ENCODE measurements at places on chromosomes 16 and 17. TPM values are rescaled to one million over a fixed set of nuclear protein-coding genes. Genes with fewer than 3 reads are reported as not detected.

DNA sequence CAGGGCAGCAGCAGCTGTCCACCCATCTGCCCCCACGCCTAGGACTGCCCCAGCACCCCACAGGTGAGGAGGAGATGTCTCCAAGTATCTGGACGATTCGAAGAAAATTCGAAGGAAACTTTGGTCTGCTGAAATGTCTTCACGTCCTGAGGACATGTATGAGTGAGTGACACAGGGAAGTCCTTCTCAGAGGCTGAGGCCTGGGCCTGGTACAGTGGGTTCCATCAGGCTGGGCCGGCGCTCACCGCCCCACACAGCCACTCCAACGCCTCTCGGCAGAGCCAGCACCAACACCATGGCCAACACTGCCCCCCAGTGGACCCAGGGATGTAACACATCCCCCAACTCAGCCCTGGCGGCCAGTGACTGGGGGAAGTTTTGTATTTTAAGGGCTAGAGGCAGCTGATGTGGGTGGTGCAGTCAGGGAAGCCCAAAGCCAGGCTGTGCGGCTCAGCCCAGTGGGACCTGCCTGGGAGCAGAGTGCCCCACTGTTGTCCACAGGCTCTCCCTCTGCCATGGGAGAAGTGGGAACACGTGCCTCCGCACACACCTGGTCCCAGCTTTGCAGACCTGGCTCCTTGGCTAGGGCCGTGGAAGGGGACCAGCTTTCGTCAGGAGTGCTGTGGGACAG lies 55.8 kb upstream of the FASN start:
- peak; percentile 50 for DNase-seq

DNA sequence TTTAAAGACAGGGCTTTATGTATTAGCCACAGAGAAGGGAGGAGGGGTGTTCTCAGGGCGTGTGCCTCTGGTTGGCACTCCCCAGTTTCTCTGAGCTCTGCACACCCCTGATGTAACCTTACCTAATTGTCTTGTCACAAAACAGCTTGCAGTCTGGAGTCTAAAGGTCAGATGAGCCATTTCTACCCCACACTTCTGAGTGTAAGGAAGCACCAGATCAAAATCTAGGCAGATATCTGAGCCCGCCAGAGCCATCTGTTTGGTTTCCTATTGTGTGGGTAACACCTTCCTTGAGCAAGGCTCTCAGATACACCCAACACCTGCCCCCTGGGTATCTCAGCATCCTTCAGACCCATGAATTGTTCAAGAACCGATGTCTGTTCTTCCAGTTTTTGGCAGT lies 15.5 kb downstream of the CDH1 start:
- no peak for DNase-seq

- DNase-seq, result no peak
Observed at GRCh38 chr16:1706386-1707192, 594 bp downstream of the MAPK8IP3 start.

DNA sequence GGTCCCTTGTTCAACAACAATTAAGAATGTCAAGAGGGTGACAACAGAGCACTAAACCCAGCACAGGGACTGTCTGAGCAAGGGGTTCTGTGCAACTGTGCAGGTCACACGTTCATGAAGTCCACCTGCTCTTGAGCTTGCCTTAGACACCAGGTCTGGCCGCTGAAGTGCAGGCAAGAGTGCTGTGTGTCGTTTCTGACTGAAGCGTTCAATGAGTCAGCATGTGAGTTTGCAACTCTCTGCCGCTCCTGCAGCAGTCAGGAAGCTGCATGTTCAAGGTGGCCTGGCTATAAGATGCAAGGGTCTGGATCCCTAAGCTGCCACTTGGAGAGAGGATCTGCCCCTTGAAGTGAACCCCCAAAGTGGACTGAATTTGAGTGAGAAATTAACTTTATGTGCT lies 332.7 kb upstream of the HSBP1 start:
- no peak for DNase-seq

DNA sequence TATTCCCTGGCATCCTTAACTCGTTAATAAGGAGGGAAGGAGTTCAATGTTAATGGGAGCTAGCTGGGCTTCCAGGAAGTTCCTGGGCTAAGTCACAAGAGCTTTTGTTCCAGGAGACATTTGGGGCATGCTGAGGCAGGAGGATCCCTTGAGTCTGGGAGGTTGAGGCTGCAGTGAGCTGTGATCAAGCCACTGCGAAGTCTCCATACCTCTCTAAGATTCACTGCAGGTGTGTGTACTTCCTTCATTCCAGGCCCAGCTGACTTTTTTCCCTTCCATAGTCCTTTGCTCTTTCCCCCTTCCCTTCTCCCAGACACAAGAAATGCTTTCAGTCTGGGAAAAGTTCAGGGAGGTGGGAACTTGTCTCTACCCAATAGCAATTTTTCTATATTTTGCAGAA lies 489.8 kb downstream of the NPIPA7 start:
- DNase-seq, result no peak

- DNase-seq, result no peak
Observed at GRCh38 chr16:82400046-82400445, 226.7 kb upstream of the CDH13 start.

DNA sequence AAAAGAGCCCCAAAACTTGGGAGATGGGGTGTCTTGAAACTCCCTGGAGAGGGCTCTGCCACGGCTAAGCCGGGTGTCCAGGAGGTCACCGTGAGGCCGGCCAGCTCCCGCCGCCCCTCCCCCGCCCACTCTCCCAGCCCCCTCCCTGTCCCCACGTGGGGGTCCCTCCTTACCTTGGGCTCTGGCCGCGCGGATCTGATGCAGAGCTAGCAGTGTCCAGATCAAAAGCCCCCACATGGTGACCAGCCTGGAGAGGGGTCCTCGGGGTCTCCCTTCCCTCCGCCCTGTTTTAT lies 447 bp downstream of the SDK2 start:
- DNase-seq, result no peak

DNA sequence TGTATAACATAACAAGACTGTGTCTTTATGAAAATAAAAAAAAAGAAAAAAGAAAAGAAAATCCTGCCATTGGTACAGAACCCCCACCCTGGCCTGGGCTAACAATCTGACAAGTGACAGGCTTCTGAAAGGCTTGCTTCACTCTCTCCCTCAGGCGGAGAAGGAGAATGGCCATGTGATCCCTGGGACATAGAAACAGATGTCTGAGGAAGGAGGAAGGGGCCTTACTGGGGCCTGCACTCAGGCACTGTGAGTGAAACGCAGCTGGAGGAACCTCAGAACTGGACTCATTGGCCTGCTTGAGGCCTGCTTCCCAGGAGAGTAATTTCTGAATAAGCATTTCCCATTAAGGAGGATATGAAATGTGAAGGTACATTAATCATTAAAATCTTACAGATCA lies 17.5 kb downstream of the MAP3K14 start:
- DNase-seq, result no peak

DNA sequence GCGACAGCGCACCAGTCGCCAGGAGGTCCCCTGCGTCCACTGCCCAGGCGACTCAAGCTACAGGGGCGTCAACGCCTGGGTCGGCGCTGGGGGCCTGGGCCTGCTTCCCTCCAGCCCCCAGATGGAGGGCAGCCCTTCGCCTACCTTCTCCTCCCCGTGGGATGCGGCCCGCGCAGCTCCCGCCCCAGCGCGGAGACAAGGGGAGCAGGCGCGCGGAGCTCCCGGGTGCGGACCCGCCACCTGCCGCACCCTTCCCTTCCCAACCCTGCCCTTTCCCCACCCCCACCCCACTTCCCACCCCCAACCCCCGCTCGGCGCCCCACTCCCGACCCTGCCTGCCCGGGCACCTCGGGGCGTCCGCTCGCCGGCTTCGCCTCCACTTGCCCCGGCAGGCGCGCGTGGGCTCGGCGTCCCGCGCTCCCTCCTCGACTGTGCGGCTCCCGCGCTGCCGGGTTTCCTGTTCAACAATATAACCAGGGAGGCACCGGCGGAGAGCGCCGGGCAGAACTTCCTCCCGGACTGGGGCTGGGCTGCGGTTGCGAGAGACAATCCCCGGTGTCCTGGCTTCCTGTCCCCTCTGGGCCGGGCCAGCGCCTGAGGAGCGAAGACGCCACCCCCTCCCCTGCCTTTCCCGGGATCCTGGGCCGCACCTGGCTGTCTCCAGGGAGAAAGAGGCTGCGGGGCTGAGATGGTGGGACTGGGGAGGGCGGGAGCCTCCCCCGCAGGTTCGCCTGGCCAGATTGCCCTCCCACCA lies at the start of gene ARHGAP27:
Gene ARHGAP27 (minus strand): TSS at position 466 of the 754 bp plus-strand sequence. CDS start 2,591 bp downstream, outside the sequence.
- no peak for DNase-seq

- DNase-seq, result no peak
Observed at GRCh38 chr16:86685076-86685475, 106.7 kb downstream of the FOXL1 start.

GRCh38 chr17:82016875-82017459 lies 5.7 kb downstream of the CENPX start:
- DNase-seq, result no peak

DNA sequence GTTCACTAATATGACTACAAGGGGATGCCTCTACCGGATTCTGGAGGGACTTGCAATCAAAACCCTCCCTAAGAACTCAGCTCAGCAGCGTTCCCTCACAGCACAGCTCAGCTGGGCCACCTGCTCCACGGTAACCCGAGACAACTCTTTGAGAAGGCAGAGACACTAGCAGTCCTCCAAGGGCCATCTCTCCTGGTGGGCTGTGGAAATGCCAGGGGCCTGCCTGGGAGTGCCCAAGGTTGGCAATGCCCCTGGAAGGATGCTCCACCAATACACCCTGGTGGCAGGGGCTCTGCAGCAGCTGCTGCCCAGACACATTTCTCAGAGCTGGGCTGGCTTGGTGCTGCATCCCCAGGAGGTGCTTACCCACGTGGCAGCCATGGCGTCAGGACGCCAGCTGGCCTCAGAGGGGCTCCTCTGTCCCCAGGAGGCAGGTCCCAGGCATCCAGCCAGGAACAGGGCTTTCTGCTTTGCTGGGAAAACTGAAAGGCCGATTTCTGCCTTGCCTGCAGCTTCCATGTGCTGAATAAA lies 16.5 kb downstream of the CDIP1 start:
- DNase-seq, result no peak

GRCh38 chr17:76395980-76396379 lies 11.6 kb downstream of the SPHK1 start:
- no peak for DNase-seq

GRCh38 chr17:15744074-15744676 lies 12.1 kb downstream of the TBC1D26 start:
- no peak for DNase-seq

DNA sequence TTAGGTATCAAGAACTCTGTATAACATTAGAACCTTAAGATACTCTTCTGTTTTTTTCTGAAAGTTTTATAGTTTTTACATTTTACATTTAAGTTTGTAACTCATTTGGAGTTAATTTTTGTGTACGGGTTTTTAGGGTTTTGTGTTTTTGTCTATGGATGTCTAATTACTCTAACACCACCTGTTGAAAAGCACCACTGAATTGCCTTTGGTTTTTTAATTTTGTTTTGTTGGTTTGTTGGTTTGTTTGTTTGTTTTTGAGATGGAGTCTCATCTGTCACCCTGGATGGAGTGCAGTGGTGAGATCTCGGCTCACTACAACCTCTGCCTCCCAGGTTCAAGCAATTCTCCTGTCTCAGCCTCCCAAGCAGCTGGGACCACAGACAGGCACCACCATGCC lies 29.8 kb upstream of the ZNF629 start:
- DNase-seq, result no peak

- DNase-seq, result no peak
Observed at GRCh38 chr16:50440531-50440930, 71.7 kb upstream of the BRD7 start.

- DNase-seq, result peak; percentile 63
Observed at GRCh38 chr16:12120217-12120981, 143.9 kb downstream of the SNX29 start.

- DNase-seq, result no peak
Observed at GRCh38 chr17:31559584-31560501, 168.4 kb downstream of the RAB11FIP4 start.

GRCh38 chr16:80080287-80080851 lies 460.4 kb upstream of the DYNLRB2 start:
- no peak for DNase-seq

DNA sequence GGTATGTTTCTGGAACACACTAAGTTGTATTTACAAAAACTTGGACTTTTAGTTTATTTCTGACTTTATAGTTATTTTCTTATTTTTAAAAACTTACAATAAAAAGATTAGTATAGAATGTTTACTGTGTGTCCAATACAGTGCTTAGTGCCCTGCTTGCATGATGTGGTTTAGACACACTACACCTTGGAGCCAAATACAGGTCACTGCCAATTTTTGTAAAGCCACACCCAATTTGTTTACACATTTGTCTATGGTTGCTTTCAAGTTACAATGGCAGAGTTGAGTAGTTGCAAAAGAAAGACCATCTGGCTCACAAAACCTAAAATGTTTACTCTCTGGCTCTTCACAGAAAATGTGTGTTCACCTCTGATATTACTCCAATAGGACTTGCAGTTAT lies 807.1 kb downstream of the KCNJ2 start:
- DNase-seq, result no peak

- DNase-seq, result peak; percentile 77
Observed at GRCh38 chr17:16521070-16521727, 29.2 kb upstream of the LRRC75A start.

DNA sequence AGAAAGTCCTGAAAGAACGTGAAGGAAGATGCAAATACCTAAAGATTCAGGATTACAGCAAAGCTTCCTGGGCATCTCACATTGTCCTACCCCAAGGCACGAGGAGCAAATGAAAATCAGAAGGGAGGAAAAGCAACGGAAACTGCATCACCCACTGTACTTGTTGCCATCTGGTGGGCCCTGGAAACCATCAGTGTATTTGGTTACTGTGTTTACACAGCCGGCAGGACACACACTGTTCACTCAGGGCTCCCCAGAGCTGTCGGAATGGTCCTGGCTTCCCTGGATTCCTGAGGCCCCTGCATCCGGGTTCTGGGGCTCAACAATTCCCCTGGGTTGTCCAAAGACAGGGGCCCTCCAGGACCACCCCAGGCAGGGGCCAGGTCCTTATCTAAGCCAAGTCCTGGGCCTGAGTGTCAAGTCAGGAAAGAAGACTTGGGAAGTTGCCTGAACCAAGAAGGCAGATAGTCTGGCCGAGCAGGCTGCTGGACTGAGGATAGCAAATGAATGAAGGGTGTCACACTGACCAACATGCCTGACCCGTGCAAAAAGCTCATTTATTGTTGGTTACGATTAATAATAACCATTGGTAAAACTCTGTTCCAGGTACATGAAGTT lies 52.8 kb downstream of the SOX9 start:
- DNase-seq, result no peak

GRCh38 chr17:39014044-39014794 lies 47.0 kb upstream of the FBXO47 start:
- no peak for DNase-seq

GRCh38 chr17:75048249-75048878 lies 1.3 kb downstream of the KCTD2 start:
- DNase-seq, result no peak

- no peak for DNase-seq
Observed at GRCh38 chr16:2664574-2664982, 17.7 kb upstream of the KCTD5 start.

Gene ABCC11
- polyA plus RNA-seq, result 0.30 TPM

Gene PDILT
- not detected for polyA plus RNA-seq

Gene KRTAP2-1
- polyA plus RNA-seq, result not detected

Gene CACNG3
- polyA plus RNA-seq, result not detected

Gene SPNS2
- polyA plus RNA-seq, result 37.0 TPM

Gene NPIPB13
- 3.8 TPM for polyA plus RNA-seq

Gene TLCD2
- polyA plus RNA-seq, result 5.6 TPM

Gene CTCF
- polyA plus RNA-seq, result 85.5 TPM

Gene MARF1
- 53.4 TPM for polyA plus RNA-seq

Gene SLC12A3
- polyA plus RNA-seq, result 39.3 TPM

Gene B9D1
- 31.7 TPM for polyA plus RNA-seq

Gene SOST
- 51.9 TPM for polyA plus RNA-seq

Gene PPP1R1B
- polyA plus RNA-seq, result 18.1 TPM
